Kidney glomerular epithelial cell (primary cell): ENCODE measurements at places on chromosomes 3 and 15.

DNA sequence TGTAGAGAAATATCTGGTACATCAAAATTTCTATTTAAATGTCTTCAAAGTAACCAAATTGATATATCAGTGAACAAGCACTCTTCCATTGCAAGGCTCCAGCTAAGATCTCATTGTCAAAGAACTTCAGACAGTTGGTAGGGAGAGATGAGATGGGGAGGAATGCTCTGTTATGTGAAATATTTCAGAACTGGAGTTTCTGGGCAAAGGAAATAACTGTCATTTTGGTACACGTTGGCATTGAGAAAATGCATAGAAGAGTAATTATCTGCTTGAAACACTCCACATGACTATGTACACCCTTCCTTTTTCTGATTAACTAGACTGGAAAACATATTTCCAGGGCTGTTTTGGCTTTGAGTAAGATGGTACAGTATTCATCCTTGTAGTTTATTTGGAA is 297.5 kb upstream of the RASGRP1 start:
- DNase-seq: no peak

GRCh38 chr15:38788918-38789317 is 224.3 kb upstream of the RASGRP1 start:
- no peak for DNase-seq

DNA sequence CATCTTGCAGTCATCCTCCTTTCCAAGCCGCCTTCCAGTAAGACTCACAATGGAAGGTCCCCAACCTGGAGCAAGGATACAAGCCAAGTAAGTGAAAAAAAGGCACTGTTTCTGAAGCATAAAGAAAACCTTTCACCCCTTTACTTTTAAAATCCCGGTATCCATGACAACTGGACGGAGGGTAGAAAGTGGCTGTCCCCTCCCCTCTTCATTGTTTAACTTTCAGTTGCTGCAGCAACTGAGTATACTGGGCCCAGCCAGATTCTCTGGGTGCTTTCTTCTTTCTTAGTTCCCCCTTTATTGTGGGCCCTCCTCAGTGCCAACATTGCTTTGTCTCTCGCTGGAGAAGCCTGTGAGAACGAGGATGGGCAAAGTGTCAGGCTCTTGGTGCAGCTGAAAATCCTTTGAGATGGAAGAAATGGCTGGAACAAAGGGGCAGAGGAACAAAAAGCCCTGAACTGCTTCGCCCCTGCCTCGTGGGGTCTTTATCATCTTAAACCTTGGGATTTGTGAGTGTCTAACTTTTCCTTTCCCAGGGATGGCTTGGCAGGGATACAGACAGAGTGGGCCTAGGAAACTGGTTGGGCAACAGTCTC is 224.0 kb upstream of the RGMA start:
- DNase-seq: no peak

DNA sequence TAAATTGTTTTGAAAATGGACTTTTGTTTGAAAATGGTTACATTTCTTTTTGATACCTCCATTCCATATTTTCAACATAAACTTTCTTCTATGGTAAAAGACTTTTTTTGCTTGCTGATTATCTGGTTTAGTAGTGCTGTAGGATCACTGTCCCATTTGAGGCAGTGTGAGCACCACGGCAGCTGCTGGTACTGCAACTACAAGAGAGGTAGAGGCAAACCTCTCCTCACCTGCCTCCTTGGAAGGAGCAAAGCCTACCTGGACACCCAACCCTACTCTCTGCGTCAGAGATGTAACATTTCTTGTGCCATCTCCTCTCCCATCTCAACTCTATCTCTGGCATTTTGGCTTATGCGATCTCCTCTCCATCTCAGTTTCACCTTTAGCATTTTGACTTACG is 460.1 kb downstream of the SHQ1 start:
- no peak for DNase-seq

DNA sequence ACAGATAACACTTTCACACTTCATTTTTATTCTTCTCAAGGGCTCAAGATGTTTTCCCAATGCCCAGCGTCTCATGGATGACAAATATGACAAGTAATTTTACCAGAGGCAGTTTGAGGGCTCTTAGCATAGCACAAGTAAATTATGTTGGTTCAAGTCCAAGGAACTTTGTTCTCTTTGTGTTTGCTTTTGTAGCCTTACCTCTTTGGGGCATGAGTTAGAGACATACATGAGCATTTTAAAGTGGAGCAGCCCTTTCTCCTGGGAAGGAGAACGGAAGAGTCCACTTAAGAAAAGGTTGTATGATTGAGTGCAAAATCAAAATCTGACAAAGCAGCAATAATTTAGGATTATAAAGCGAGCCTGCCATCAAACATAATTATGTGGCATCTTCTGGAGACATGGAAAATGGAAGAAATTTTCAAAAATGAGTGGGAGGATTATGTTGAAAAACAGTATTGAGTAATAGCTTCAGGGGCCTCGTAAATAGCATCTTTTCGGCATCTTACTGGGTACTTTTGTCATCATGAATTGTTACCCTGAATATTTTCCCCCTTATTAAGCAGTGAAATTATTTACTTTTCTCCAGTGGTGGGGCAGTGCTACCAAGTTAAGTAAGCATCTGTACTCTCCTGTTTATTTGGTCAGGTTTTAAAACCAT is 65.9 kb downstream of the PGPEP1L start:
- DNase-seq: no peak

DNA sequence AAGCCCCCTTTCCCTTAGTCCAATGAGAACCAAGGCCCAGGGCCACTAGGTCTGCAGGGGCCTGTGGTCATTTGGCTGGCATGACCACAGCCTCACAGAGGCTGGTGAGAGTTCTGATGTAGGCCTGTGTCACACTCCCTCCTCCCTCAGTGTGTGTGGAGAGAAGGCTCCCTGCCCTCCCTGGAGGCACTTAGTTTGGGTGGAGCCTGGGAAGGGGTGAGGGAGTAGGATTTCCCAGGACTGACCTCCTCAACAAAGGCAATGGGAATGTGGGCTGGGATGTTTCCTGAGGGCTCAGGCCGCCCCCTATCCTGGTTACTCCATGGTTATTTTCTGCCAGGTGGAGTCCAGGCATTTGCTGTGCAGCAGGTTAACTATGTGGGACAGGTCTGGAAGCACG is 7.6 kb downstream of the TEX264 start:
- no peak for DNase-seq

- no peak for DNase-seq
These were observed 1.1 kb downstream of the RCCD1 start for GRCh38 chr15:90955624-90956273.

DNA sequence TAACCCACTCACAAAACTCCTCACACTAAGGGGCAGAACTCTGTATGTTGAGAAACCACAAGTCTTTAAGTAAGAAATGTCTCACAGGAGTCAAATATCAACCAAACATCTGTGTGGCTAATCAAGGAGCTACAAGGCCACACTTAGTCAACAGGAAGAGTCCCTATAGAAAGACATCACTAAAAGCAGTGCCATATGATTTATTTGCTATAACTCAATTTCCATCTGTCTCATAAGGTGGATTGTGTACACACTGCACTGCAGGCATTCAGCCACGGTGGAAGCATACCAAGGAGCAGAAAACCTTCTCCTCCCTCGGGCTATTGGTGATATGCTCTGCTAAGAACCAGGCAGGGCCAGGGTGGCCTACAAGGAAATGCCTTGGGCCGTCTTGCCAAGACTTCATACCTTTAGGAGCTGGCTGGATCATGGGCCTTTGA is 197.6 kb upstream of the CFAP20DC start:
- no peak for DNase-seq

GRCh38 chr3:168212664-168213285 is 117.1 kb upstream of the GOLIM4 start:
- DNase-seq: no peak

GRCh38 chr15:45320581-45321205 is 57.7 kb downstream of the GATM start:
- no peak for DNase-seq

- no peak for DNase-seq
These were observed 887.8 kb downstream of the MCTP2 start for GRCh38 chr15:95119041-95119610.

- no peak for DNase-seq
These were observed 126.4 kb downstream of the GADL1 start for GRCh38 chr3:30768046-30768445.

- DNase-seq: no peak
These were observed 18.3 kb downstream of the PPARG start for GRCh38 chr3:12307136-12307535.

GRCh38 chr3:143810953-143811265 is 37.4 kb downstream of the SLC9A9 start:
- peak; percentile 5 for DNase-seq

DNA sequence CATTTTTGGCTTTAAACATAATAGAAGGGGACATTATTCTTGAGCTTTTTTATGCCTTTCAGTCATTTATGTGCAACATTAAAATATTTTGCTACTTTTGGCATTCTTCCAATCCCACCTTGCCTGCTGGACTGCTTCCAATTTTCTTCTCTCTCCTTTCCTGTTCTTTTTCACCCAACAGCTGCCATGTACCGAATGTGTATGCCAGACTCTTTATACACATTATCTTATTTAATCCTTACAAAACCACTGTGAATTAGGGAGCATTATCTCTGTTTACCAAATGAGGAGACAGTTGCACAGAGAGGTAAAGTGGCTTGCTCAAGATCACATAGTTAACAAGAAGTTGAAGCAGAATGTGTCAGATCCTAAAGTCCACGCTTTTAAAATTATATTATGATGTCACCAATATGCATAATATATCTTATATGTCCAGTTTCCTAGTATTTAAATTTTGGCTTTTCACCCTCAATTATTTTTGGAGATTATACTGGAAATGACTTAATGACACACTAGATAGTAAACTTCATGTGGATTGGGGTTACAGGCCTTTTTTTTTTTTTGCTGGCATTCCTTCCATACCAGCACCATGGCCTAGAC is 231.5 kb downstream of the THRB start:
- DNase-seq: no peak

- DNase-seq: peak; percentile 99
These were observed 559.8 kb upstream of the CBLB start for GRCh38 chr3:106428565-106428994.

- no peak for DNase-seq
These were observed 108.1 kb upstream of the TNFAIP8L3 start for GRCh38 chr15:51202783-51203182.

DNA sequence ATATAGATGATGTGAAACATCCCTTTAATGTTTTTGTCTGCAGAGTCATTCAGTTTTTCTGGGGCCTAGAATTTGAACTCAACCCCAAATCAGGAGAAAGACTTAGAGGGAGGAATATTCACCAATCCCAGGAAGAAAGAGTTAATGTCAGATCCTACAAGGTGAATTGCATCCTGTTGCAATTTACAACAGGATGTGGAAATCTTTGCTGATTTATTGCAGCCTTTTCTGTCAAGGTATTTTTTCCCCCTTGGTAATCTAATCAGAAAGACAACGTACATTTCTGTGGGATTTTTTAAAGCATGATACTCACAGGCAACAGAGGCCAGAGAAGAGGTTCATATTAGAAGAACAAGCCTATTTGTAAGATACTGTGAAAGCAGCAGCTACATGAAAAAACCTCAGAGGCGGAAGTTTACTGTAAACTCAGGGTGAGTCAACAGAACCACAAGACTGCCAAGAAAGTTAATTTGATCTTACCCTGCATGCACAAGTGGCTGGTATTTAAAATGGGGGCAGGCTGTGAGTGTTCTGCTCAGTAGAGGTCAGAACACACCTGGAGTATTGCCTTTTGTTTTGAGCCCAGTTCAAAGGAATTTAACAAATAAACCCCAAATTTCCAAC is 531.9 kb downstream of the AGBL1 start:
- no peak for DNase-seq

- no peak for DNase-seq
These were observed 147.6 kb downstream of the TIGIT start for GRCh38 chr3:114441386-114441785.

DNA sequence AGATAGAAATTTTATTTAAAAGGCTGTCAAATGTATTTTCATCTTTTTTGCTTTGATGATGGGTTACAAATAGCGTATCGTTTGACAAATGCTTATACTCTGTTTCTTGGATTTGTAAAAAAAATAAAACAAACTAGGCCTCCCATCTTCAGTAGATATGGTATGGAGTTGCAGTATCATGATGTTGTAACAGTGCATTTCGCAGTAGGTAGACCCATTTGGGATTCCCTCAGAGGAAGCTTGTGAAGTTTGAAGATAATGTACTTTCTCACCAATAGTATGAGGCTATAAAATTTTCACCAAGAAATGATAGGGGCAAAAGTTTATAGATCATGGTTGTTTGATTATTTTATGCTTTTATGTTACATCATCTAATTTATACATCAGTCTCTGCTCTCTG is 10.8 kb downstream of the MBNL1 start:
- DNase-seq: no peak

DNA sequence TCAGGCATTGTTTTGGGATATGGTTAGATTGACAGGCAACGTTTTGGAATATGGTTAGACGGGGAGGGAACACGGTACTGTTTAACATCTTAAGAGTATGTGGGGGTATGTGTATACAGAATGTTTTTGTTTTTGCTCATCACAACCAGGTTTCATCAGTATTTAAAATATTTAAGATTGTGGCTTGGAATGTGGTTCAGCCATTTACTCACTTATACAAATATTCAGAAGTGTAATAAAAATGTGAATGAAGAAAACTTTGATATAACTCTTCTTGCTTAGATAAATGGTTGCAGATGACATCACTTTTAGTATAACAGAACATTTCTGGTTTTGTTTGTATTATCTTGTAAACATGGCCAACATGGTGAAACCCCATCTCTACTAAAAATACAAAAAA is 3.9 kb upstream of the PAK2 start:
- DNase-seq: no peak

DNA sequence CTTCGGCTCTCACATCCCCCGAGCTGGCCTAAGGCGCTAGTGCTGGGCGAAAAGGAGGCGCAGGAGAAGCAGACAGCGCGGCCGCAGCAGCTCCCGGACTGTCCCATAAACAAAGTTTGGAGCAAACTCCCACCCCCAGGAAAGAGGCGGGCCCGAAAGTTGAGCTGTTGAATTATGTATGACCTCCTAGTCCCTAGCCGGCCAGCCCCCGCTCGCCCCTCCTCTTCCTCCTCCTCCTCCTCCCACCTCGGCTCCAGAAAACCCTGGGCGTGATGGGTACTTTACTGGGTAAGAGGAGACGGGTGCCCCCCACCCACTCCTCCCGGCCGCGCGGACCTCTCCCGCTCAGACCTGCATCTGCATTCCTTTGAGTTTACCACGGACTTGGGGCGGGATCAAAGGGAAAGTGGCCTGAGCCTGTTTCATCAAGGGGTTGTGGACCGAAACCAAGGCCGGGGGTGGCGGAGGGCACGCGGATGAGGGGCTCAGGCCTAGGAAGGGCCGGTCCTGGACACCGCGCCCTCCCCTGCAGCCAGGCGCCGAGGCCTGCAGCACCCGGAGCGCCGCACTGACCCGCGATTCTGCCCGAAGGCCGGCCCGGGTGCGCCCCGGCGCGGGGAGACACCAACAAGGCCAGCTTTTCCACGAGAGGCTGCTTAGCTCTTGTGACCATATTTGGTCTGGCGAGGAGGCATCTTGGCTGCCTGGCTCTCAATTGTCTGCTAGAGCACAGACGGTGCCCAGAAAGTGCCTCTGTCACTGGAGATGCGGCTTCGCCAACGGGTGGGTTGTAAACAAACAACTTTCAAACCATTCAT is at the start of gene WWTR1:
Gene WWTR1 (minus strand): TSS at position 100 of the 818 bp plus-strand sequence. CDS start 719 bp downstream, outside the sequence.
- DNase-seq: peak; percentile 94

GRCh38 chr3:52829906-52830463 is 487 bp downstream of the ITIH4 start:
- DNase-seq: no peak

- no peak for DNase-seq
These were observed 301.1 kb upstream of the LRRFIP2 start for GRCh38 chr3:37475435-37475834.

- DNase-seq: no peak
These were observed 93.5 kb upstream of the ARRDC4 start for GRCh38 chr15:97866959-97867358.
